ENCODE measurements at places on chromosomes 11 and 22. TPM values are rescaled to one million over a fixed set of nuclear protein-coding genes. Genes with fewer than 3 reads are reported as not detected.

GRCh38 chr11:133937468-133937867, 19.3 kb downstream of the IGSF9B start:
- DNase-seq: no peak
- no peaks in the 10 kb centered on the region for H3K36me3 ChIP-seq
- H3K4me3 ChIP-seq: no peak overlapping the region
- no peaks in the 10 kb centered on the region for H3K27me3 ChIP-seq

DNA sequence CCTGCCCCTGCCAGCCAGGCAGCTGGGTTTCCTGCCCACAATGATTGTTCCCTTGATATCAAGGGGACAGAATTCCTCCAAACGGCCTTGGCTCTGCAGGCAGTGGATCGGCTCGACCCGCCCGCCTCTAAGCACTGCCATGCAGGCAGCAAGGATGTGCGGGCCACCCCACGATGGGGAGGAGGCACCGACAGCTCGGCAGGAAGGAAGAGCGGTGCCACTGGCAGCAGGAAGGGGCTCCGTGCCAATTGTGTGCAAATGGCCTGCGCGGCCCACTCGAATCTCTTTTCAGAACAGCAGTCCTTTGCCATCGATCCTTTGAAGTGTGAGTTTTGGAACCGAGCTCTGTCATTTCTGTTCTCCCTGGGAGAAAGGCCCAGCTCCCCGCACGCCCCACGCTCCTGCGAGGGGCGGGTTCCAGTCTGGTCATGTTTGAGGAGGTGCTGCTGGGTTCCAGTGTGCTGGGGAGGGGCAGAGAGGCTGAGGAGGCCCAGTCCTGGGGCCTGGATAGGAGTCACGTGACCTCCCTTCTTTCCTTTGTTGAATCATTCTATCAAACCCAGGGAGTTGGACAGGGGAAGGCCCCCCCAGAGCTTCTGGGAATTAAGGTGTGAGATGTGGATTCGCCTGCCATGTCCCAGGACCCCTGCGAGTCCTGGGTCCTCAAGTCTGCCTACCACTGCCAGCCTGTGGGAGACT, 406.0 kb downstream of the CTTN start:
- no peaks in the 10 kb centered on the region for H3K27me3 ChIP-seq
- no peak overlapping the region for H3K27ac ChIP-seq
- H3K4me1 ChIP-seq: no peaks in the 10 kb centered on the region
- H3K4me3 ChIP-seq: no peak overlapping the region

OR8D4 gene
- not detected for total RNA-seq

DNA sequence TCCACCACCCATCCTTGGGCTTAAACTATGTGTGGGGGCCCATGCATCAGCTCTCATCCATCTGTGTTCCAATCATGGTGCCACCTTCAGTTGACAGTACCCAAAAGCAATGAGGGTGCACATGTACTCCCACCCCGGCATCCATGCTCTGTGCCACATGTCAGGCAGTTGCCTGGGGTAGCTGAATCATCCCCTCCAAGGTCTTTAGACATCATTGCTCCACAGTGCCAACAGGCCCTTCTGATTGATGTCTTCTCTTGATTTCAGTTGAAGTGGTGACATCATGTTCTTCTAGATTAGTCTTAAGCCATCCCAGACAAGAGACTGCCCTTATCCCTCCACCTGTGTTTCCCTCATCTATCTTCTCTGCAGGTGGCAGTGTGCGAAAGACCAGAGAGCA, 42.5 kb downstream of the TMPRSS5 start:
- no peaks in the 10 kb centered on the region for H3K4me1 ChIP-seq
- DNase-seq: no peak
- no peaks in the 10 kb centered on the region for H3K27me3 ChIP-seq
- H3K4me3 ChIP-seq: no peak overlapping the region

GRCh38 chr11:1829039-1829820, 5.6 kb upstream of the SYT8 start:
- no peaks in the 10 kb centered on the region for H3K36me3 ChIP-seq
- peaks cover 34% of the 10 kb centered on the region for H3K4me1 ChIP-seq
- no peak overlapping the region for H3K4me3 ChIP-seq
- H3K27me3 ChIP-seq: no peaks in the 10 kb centered on the region

OR52I1 gene
- total RNA-seq: not detected

TLCD5 gene
- total RNA-seq: 4.2 TPM

GRCh38 chr11:130514851-130515250, 66.4 kb downstream of the ADAMTS15 start:
- peaks cover 9% of the 10 kb centered on the region for H3K4me1 ChIP-seq
- no peak overlapping the region for H3K4me3 ChIP-seq
- no peaks in the 10 kb centered on the region for H3K36me3 ChIP-seq
- no peak for DNase-seq
- H3K27me3 ChIP-seq: no peaks in the 10 kb centered on the region
- no peak overlapping the region for H3K27ac ChIP-seq

- no peak for DNase-seq
- H3K4me1 ChIP-seq: no peaks in the 10 kb centered on the region
- H3K27ac ChIP-seq: no peak overlapping the region
- H3K4me3 ChIP-seq: no peak overlapping the region
Observed at GRCh38 chr11:25733777-25734176, 598.2 kb upstream of the ANO3 start.

GSTT2 gene
- 1.1 TPM for total RNA-seq

OR51I1 gene
- total RNA-seq: not detected

CDON gene
- 13.3 TPM for total RNA-seq

CD59 gene
- 1,004 TPM for total RNA-seq

DNA sequence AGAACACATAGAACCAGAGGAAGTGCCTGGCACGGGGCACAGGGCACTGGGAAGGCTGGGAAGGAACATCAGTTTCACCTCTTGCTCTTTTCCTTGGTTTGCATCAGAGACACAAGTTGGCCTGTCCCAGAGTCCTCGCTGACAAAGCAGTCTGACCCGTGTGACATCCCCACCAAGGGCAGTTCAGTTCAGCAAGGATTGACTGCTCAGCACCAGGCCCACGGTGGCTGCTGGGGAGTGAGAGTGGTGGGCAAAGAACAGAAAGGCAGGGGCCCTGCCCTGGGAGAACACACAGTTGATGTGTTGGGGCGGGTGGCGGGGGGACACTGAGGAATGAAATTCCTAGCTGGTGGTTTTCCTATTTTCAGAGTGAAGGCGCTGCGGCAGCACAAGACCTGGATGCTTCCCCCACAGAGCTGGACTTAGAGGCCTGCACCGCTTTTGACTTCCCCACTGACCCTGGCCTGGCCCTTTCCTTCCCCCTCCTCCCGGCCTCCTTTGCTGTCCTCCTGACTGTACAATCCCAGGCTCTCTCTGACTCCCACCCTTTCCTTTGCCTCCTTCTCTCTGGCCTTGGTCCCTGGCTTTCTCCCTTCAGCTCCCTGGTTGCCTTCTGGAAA, 2.2 kb upstream of the TMPRSS13 start:
- peaks cover 10% of the 10 kb centered on the region for H3K4me1 ChIP-seq
- H3K27ac ChIP-seq: no peak overlapping the region
- DNase-seq: no peak
- no peak overlapping the region for H3K4me3 ChIP-seq
- H3K36me3 ChIP-seq: no peaks in the 10 kb centered on the region

RAB36 gene
- 3.8 TPM for total RNA-seq

DNA sequence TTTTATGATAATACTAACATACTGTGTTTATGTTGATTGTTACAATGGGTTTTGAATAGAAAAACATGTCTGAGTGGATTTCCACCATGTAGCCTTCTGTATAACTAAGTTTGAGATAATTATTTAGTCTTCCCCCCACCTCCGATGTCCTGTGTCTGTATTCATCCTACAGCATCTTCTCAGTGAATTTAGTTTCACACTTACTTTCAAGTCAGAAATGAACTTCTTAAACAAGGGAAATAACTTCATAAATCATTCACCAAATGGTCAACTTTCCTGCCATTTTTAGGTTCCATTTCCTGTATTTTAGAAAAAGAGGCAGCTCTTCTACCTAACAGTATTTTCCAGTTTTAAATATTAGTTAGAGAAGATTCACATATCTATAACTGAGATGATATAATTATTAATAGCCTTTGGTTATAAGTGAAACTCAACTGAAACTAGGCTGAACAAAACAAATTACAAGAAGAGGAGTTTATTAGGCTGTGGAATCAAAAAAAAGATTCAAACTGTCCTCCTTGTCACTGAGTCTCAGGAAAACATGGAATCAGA, 3.5 kb downstream of the OR51B5 start:
- H3K27ac ChIP-seq: no peak overlapping the region
- H3K4me1 ChIP-seq: no peaks in the 10 kb centered on the region
- no peaks in the 10 kb centered on the region for H3K36me3 ChIP-seq
- no peak for DNase-seq
- H3K4me3 ChIP-seq: no peak overlapping the region
- H3K27me3 ChIP-seq: no peaks in the 10 kb centered on the region

ART1 gene
- total RNA-seq: 0.29 TPM

DNA sequence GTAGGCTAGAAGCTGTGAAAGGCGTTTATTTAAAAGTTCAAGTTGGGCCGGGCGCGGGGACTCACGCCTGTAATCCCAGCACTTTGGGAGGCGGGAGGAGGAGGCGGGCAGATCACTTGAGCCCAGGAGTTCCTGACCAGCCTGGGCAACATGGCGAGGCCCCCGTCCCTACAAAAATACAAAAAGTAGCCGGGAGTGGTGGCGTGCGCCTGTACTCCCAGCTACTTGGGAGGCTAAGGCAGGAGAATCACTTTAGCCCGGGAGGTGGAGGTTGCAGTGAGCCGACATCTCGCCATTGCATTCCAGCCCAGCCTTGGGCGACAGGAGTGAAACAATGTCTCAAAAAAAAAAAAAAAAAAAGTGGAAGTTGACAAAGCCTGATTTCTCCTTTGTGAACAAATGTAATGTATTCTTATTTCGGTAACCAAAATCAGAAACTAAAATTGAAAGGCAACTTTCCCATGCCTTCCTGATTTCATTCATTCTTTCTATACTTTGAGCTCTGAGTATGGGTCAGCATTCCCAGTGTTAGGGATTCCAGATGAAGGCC, 825 bp downstream of the PTPMT1 start:
- peak overlapping the region; percentile 86 for H3K4me3 ChIP-seq
- H3K4me1 ChIP-seq: no peaks in the 10 kb centered on the region
- no peak for DNase-seq
- H3K36me3 ChIP-seq: peaks cover 11% of the 10 kb centered on the region

ALDH3B1 gene
- 95.9 TPM for total RNA-seq

CHKB gene
- 66.7 TPM for total RNA-seq

- no peaks in the 10 kb centered on the region for H3K36me3 ChIP-seq
- no peak overlapping the region for H3K27ac ChIP-seq
- DNase-seq: no peak
- H3K27me3 ChIP-seq: no peaks in the 10 kb centered on the region
- no peaks in the 10 kb centered on the region for H3K4me1 ChIP-seq
Observed at GRCh38 chr11:115128226-115128625, 376.0 kb downstream of the CADM1 start.

TSSK2 gene
- total RNA-seq: not detected

NEFH gene
- total RNA-seq: 0.46 TPM

APOL4 gene
- 14.3 TPM for total RNA-seq

DNA sequence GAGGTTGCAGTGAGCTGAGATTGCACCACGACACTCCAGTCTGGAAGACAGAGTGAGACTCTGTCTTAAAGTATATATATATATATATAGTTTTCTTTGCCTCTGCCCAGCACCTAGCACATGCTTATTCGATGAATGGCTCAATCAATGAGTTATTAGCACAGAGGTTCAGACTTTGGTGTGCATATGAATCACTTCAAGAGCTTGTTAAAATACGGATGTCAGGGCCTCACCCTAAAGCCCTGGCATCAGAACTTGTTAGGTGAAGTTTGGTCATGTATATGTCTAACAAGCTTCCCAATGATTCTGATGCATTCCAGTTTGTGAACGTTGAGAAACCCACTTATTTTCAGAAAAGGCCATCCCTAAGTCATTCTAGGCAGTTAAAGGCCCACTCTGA, 21.8 kb upstream of the TMEM86A start:
- no peaks in the 10 kb centered on the region for H3K27me3 ChIP-seq
- H3K4me3 ChIP-seq: no peak overlapping the region
- no peak overlapping the region for H3K27ac ChIP-seq

OR5A1 gene
- not detected for total RNA-seq

OTOG gene
- not detected for total RNA-seq

SF1 gene
- 294 TPM for total RNA-seq

DNA sequence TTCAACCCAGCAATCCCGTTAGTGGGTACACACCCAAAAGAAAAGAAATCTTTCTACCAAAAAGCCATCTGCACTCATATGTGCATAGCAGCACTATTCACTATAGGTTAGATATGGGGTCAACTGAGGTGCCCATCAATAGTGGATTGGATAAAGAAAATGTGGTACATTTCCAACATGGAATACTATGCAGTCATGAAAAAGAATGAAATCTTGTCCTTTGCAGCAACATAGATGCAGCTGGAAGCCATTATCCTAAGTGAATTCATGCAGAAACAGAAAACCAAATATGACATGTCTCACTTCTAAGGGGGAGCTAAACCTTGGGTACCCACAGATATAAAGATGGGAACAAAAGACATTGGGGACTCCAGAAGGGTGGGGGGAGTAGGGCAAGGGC, 1.9 kb upstream of the ARHGAP8 start:
- peaks cover 9% of the 10 kb centered on the region for H3K4me1 ChIP-seq
- DNase-seq: no peak
- H3K36me3 ChIP-seq: no peaks in the 10 kb centered on the region
- H3K27ac ChIP-seq: no peak overlapping the region
- H3K27me3 ChIP-seq: peaks cover 32% of the 10 kb centered on the region
- H3K4me3 ChIP-seq: no peak overlapping the region

MEI1 gene
- 2.3 TPM for total RNA-seq

- DNase-seq: no peak
- H3K4me3 ChIP-seq: no peak overlapping the region
- H3K36me3 ChIP-seq: no peaks in the 10 kb centered on the region
- no peaks in the 10 kb centered on the region for H3K4me1 ChIP-seq
- no peak overlapping the region for H3K27ac ChIP-seq
- no peaks in the 10 kb centered on the region for H3K27me3 ChIP-seq
Observed at GRCh38 chr11:79055856-79056631, 384.8 kb downstream of the TENM4 start.

DNA sequence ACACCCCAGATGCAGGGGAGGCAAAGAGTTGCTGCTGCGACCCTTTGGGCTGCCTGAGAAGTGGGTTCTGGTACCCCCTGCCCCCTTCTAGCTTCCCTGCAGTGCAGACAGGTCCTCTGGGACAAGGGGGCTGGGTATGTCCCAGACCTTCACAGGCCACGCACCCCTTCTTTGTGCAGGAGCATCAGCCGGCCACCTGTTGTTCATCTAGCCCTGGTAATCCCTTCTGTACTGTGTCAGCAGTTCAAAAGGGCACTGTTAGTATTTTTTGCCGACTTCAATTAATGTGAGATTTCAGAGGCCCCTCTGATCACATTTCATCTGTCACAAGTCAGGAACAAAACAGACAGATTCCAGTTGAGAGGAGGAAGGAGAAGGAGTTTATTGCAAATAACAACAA, 49.9 kb downstream of the ALX4 start:
- no peak overlapping the region for H3K4me3 ChIP-seq
- no peak for DNase-seq
- no peaks in the 10 kb centered on the region for H3K4me1 ChIP-seq
- no peak overlapping the region for H3K27ac ChIP-seq
- H3K36me3 ChIP-seq: no peaks in the 10 kb centered on the region
- no peaks in the 10 kb centered on the region for H3K27me3 ChIP-seq

Data from upper lobe of right lung (tissue), 1 donor.